Nucleus accumbens (tissue), 56 donors: ENCODE measurements at places on chromosomes 2 and 18.

- DNase-seq: no peak
Observed at GRCh38 chr2:211329421-211329820, 773.0 kb downstream of the CPS1 start.

GRCh38 chr18:9827793-9828505 lies 57.8 kb upstream of the TXNDC2 start:
- DNase-seq: no peak

GRCh38 chr2:6876309-6876708 lies 1.3 kb upstream of the RSAD2 start:
- DNase-seq: no peak

DNA sequence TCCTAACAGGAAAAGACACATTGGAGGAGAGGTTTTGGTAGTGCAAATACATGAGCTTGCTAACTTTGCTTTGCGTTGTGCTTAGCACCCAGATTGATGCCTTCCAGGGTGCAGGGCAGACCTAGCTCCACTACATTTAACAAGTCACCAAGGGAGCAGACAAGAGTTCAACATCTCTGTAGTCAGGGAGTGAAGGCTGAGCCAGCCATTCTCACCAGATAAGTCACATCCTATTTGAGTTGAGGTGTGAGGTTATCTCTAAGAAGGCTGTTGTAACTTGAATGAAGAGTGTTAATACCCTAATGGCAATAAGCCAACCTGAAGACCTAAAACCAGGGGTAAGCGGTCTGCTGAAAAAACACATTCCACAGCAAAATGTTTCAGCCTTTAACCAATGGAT lies 69.6 kb upstream of the DSEL start:
- DNase-seq: no peak

- DNase-seq: no peak
Observed at GRCh38 chr18:13265911-13266217, 47.3 kb downstream of the LDLRAD4 start.

- no peak for DNase-seq
Observed at GRCh38 chr18:9925369-9925768, 11.6 kb downstream of the VAPA start.

DNA sequence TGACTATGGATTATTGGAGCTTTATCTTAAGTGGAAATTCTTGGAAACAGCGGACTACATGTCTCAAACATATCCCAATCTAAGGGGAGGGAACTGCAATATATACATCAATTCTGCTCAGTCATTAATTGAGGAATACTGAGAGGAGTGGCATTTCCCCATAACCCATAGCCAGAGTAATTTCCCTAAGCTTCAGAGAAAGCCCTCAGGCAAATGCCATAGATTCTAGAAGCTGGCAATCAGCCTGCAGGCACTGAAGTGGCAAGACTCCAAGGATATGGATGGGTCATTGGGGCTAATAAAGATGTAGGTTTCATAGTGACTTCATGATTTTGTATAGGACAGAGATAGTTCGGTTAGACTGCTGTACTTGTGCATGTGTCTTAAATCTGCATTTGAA lies 1960.5 kb upstream of the PIK3C3 start:
- no peak for DNase-seq

DNA sequence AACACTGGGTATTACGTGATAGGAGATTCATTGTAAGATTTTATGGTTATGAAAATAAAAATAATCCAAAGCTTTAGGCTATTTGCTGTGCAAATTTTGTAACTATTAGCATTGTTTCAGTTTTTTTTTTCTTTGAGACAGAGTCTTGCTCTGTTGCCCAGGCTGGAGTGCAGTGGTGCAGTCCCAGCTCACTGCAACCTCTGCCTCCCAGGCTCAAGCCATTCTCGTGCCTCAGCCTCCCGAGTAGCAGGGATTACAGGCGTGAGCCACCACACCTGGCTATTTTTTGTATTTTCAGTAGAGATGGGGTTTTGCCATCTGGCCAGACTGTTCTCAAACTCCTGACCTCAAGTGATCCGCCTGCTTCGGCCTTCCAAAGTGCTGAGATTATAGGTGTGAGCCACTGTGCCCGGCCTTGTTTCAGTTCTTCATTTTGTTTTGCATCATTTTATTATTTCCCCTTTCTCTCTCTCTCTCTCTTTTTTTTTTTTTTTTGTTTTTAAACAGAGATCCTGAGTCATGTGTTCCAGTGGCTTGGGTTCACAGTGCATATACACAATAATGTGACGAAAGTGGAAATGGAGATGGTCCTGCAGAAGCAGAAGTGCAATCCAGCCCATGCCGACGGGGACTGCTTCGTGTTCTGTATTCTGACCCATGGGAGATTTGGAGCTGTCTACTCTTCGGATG lies 25.8 kb downstream of the CASP10 start:
- no peak for DNase-seq

DNA sequence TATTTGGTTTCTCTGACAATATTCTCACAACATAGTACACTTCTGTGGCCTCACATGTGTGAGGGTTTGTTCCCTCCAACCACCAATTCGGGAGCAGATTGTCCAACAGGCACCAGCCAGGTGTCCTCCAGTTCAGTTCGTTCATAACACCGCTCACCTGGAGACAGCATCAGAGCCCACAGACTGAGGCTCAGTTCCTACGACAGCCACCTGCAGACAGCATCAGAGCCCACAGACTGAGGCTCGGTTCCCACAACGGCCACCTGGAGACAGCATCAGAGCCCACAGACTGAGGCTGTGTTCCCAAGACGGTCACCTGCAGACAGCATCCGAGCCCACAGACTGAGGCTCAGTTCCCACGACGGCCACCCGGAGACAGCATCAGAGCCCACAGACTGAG lies 58.2 kb upstream of the SNTG2 start:
- DNase-seq: no peak

DNA sequence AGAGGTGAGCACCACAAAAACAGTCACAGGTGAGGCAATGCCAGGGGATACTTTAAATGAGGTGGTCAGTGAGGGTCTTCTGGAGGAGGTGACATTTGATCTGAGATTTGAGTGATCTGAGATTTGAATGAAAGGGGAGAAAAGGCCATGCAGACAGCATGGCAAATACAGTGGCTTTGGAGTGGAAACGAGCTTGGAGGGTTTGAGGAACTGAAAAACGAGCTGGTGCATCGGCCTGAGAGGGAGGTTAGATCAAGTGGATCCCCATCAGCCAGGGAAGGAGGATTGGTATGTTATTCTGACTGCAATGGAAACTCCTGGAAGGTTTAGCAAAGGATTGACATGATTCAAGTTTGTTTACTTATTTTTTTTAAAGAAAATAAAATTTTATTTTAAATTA lies 245.1 kb downstream of the KCNS3 start:
- DNase-seq: no peak

DNA sequence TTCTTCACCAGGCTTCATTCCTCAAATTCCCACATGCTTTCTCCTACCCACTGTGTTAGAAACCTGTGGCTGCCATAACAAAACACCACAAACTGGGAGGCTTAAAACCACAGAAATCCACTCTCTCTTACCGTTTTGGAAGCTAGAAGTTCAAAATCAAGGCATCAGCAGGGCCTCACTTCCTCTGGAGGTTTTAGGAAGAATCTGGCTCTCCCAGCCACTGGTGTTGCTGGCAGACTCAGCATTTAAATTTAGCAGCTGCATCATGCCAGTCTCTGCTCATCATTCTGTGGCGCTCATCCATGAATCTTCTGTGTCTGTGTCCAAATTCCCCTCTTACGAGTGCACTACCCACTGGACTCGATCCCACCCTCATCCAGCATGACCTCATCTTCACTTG lies 248.5 kb downstream of the ZNF516 start:
- DNase-seq: no peak

DNA sequence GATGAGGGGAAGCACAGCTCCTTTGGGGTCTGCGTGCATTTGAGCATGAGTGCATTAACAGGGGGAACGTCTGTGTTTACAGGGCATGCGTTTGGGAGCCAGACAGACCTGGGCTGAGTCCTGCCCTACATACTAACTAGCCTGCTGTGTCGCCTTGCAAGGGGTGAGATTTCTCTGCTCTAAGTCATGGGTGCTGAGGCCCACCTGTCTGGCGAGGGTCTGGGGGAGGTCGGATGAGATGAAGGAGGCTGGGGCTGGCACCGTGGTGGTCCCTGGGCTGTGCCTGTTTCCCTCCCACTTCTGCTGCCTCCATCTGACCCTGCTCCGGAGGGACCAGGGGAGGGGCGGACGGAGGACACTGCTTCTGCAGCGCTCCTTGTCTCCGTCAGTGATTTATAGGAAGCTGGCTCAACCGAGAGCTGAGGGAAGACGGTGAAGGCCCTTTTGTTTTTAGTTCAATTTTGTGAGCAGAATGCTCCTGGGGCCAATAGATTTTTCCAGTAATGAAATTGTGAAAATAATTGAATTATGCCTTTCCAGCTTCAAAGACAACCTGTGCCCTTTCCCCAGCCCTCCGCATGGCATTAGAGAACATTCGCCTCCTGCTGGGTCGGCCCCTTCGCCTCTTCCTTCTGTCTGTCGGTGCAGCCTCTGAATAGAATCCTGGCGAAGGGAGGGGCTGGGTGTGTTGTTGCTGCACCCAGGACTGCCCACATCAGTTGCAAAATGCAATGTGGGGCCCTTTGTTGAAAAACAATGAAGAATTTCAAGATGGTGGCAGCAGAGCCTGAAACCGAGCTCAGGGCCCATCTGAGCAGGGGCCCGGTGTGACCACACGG lies 49.7 kb downstream of the RRM2 start:
- DNase-seq: no peak

GRCh38 chr2:68643011-68643873 lies at the start of gene PROKR1:
Gene PROKR1, plus strand, starts transcription at chr2:68643579. Its CDS starts 2,243 bp downstream, at chr2:68645822.
- no peak for DNase-seq

DNA sequence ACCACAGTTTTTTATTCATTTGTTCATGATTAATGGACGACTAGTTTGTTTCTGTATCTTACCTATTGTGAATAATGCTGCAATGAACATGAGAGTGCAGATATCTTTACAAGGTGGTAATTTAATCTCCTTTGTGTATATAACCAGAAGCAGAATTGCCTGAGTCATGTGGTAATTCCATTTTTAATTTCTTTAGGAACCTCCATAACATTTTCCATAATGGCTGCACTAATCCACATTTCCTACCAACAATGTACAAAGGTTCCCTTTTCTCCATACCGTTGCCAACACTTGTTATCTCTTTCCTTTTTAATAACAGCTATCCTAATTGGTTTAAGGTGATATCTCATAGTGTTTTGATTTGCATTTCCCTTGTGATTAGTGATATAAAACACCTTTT lies 36.5 kb downstream of the NCOA1 start:
- DNase-seq: no peak

DNA sequence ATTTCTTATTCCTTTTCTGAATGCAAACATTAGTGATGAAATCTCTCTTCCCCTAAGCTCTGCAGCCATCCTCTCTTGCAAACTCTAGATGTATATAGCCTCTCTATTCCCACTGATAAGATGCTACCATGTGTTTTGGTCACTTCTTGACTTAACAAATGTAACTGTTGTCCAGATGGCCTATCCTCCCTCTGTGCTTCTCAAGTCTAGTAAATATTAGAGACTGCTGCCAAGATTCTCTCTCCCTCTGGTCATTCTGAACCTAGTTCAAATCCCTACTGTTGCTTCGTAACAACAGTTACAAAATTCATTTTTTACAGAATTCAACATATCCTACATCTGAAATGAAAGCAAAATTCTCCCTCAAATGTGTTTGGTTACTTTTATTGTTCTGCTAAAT lies 156.6 kb downstream of the TXNL1 start:
- no peak for DNase-seq

DNA sequence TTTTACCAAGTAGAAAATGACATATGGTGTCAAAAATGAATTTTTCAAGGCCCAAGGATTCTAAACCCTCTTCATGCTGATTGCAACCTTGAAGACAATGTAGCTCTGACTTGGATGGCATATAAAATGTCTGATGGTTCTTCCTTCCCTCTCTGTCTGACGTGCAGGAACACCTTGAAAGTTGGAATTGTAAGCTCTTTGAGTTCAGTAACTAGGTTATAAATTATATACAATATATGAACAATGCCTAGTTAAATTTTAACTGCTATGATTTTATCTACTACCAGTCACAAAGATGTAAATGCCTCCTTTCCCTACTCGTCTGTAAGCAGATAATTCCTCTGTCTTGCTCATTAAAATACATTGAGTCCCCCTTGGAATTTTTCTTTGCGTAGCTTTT lies 89.5 kb upstream of the TMEM17 start:
- DNase-seq: no peak

DNA sequence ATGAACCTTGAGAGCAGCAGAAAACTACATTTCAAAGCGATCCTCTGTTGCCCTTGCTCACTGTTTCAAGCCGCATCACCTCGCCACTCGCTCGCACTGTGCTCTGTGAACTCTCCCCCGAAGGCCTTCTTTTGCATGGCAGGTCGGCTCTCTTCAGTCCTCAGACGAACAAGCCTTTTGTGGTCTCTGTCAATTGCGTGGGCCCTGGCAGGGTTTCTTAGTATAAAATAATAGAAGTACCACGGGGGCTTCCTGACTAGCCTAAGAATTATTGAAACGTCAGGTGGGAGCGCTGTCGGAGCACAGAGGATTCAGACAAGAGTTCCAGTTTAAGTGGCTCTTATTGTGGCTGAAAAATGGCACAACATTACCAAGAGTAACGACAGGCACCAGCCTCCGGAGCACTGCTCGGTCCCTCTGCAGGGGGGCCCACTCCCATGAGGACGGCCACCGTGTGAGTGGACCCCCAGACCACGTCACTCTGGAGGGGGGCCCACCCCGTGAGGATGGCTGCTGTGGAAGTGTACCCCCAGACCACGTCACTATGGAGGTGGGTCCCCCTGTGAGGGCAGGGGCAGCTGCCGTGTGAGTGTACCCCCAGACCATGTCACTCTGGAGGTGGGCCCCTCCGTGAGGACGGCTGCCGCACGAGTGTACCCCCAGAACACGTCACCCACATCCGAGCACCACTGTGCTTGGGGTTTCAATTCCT lies 237.7 kb downstream of the HDAC4 start:
- DNase-seq: no peak

DNA sequence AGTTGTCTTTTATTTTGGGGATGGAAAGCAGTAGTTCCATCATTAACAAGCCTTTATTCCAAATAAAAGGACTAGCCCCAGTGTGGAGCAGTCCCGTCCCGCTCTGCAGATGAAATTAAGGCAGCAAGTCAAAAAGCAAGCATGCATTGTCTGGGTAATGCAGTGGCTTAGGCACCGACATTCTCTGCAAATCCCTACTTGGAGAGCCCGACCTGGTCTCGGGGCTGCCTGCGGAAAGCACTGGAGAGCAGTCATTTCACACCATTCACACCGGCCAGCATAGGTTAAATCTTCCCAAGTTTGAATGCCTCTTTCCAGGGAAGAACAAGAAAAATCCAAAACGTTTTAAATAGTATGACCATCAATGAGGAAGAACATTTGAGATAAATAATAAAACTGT lies 24.4 kb upstream of the RAB12 start:
- DNase-seq: no peak

- DNase-seq: no peak
Observed at GRCh38 chr2:1651121-1652033, 92.9 kb downstream of the PXDN start.

- DNase-seq: no peak
Observed at GRCh38 chr2:241036397-241036963, 38.1 kb downstream of the SNED1 start.

- no peak for DNase-seq
Observed at GRCh38 chr2:39701137-39701536, 35.4 kb downstream of the TMEM178A start.
